ENCODE measurements at places on chromosomes 16 and 17. TPM values are rescaled to one million over a fixed set of nuclear protein-coding genes. Genes with fewer than 3 reads are reported as not detected.

KRT28 gene
- not detected for total RNA-seq

FOXJ1 gene
- total RNA-seq = not detected

SOX15 gene
- total RNA-seq = 1.7 TPM

KRT14 gene
- total RNA-seq = not detected

MPV17L gene
- total RNA-seq = 0.34 TPM

NGFR gene
- 131 TPM for total RNA-seq

TAC4 gene
- not detected for total RNA-seq

TNFRSF13B gene
- total RNA-seq = not detected

TBC1D3I gene
- 3.0 TPM for total RNA-seq

PLA2G10 gene
- total RNA-seq = not detected

EPX gene
- not detected for total RNA-seq

PLD6 gene
- total RNA-seq = 1.1 TPM

SULT1A1 gene
- 0.54 TPM for total RNA-seq

TTYH2 gene
- total RNA-seq = 121 TPM

FOXN1 gene
- total RNA-seq = not detected

ADAD2 gene
- not detected for total RNA-seq

TMEM88 gene
- 23.7 TPM for total RNA-seq

KRTAP1-5 gene
- total RNA-seq = not detected

BCL7C gene
- 24.0 TPM for total RNA-seq

MGAT5B gene
- total RNA-seq = 22.9 TPM

TP53TG3D gene
- total RNA-seq = not detected

USP7 gene
- 167 TPM for total RNA-seq

NLRC3 gene
- total RNA-seq = not detected

RGS9 gene
- total RNA-seq = 2.4 TPM

LDHD gene
- total RNA-seq = not detected

SETD1A gene
- total RNA-seq = 24.3 TPM

NAE1 gene
- 125 TPM for total RNA-seq

KRTAP17-1 gene
- total RNA-seq = not detected

RRN3 gene
- 50.0 TPM for total RNA-seq

CCL16 gene
- not detected for total RNA-seq

TM4SF5 gene
- total RNA-seq = not detected

BRICD5 gene
- total RNA-seq = 30.2 TPM

Measured in glutamatergic neuron (in vitro differentiated cells).